ENCODE measurements at places on chromosomes 16 and 17.

GRCh38 chr16:47631131-47631530, 170.0 kb downstream of the PHKB start:
- DNase-seq: no peak

DNA sequence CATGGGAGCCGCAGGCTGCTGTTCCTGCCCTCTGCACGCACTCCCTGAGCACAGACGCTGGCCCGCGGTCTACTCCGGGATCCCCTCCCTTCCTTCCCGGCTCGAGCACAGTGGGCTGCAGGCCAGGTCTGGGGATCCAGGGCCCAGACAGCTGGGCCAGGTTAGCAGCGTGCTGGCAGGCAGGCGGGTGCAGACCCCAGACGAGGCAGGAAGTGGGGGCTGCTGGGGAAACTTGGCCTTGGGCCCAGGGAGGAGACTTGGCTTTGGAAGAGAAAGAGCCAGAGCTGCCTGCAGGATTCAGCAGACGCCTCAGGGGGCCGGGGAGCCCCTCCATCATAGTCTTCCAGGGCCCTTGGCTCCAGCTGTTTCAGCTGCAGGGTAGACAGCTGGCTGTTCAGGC, 30.2 kb upstream of the ABCC3 start:
- no peak for DNase-seq

- no peak for DNase-seq
Measured at GRCh38 chr17:63274146-63274545, 172.0 kb downstream of the CYB561 start.

GRCh38 chr17:17940441-17940911, 31.7 kb downstream of the TOM1L2 start:
- no peak for DNase-seq

DNA sequence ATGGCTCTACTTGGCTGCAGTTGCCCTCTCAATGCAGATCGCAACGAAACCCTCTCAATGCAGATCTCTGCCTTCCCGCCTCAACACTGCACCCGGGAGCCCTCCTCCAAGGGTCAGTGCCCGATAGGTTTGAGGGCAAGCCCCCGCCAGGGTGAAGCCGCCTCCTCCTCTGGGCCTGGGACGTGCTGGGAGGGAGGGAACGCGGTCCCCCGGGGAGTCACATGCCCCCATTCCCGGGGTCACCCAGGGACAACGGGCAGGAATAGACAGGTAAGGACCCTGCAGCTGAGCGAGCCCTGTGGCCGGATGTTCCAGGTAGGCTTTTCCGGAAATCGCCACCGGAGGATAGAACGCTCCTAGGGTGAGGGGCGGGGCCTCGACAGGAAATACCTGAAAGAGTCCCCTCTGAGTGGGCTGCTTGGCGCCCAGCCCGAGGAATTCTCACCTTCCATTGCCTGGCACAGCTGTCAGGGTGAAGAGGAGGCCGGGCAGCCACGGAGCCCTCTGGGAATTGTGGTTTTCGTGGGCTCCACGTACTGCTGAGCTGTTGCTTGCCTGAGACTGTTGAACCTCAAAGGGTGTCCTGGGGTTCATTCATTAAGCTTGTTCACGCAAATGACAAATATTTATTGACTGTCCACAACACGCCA, 12.8 kb downstream of the ZNF174 start:
- no peak for DNase-seq

GRCh38 chr17:60354223-60354622, 37.7 kb downstream of the USP32 start:
- no peak for DNase-seq

DNA sequence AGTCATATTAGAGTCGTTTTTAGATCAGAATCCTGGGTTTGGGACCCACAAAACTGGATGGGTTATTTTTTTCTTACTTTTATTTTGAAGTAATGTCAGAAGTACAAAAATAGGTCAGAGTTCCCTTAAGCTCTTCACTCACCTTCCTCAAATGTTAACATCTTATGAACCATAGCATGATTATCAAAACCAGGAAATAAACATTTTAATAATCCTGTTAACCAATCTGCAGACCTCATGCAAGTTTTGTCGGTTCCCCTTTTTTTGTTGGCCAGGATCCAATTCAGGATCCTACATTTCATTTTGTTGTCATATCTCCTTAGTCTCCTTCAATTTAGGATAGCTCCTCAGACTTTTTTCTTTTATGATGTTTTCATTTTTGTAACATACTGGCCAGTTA, 162.0 kb downstream of the CHD9 start:
- no peak for DNase-seq

GRCh38 chr16:72646615-72647014, 401.3 kb downstream of the ZFHX3 start:
- no peak for DNase-seq

GRCh38 chr17:19520641-19521040, 13.0 kb upstream of the SLC47A1 start:
- no peak for DNase-seq

DNA sequence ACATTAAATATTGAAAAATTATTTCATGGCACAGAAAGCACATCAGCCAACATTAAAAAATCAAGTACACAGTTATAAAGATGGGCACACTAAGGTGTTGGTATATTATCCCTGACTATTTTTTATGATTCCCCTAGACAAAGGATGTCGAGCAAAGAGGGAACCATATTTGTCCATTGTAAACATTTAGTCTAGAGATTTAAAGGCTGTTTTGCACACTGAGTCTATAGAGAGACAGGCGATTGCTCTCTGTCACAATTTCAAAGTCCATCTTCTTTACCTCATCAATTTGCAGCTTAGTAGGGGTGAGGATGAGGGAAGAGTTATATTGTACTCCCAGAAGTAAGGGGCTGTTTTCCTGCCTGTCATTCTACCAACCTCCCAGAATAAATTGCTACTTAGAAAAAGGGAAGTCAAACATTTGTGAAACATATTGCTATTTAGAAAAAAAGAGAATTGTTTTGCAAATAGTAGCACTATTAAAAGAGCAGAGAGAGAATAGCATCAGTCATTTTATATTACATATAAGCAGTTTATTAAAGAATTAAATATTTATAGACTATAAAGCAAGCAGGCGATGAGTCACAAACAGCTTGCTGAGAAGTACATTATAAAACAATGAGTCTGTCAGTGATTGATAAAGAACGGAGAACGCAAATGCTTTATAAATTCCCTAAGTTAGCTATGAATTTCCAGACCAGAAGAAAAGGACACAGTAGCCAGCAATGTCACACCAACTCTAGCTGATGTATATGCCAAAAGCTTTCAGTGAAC, 270.6 kb upstream of the PMFBP1 start:
- DNase-seq: no peak

- no peak for DNase-seq
Measured at GRCh38 chr17:42989726-42990652, 8.2 kb upstream of the RPL27 start.

- DNase-seq: no peak
Measured at GRCh38 chr16:72098936-72099335, 5.3 kb downstream of the DHX38 start.

GRCh38 chr16:27954191-27954590, 109.3 kb downstream of the GSG1L start:
- DNase-seq: no peak

DNA sequence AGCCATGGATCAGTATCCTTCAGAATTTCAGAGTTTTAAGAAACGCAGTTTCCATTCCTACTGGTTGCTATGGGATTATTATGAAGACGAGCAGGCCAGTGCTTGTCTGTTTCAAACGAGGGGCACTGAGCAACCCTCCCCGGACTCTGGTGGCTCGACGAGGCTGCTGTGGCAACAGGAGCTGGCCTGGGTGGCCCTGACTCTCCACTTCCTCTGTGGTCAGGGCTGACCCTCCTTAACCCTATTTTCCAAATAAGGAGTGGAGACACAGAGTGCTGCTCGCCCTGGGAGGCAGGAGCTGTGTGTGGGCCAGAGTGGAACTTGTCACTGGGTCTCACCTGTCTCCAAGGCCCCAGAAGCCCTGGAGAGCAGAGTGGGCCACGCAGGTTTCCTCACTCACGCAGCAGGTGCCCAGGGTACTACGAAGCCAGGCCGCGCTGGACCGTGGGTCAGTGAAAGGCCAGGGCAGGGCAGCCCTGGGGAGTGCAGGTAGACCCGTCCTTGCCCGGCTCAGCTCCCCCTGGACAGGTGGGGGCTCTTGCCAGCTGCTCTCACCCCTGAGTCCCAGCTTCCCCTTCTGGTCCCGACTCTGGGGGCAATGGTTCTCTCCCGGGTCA, 3.3 kb downstream of the GALNS start:
- no peak for DNase-seq

- no peak for DNase-seq
Measured at GRCh38 chr17:78882540-78883088, 20.4 kb downstream of the CEP295NL start.

DNA sequence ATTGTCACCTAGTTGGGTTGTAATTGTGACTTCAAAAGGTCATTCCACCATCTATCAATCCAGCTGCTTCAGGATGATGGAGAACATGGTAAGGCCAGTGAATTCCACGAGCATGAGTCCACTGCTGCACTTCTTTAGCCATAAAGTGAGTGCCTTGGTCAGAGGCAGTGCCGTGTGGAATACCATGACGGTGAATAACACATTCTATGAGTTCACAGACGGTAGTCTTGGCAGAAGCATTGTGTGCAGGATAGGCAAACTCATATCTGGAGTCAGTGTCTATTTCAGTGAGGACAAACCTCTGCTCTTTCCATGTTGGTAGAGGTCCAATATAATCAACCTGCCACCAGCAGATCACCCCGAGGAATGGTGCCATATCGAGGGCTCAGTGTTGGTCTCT, 650.9 kb downstream of the KCNJ2 start:
- no peak for DNase-seq

GRCh38 chr17:81576621-81577277, 24.6 kb upstream of the FAAP100 start:
- DNase-seq: no peak

GRCh38 chr16:76941113-76941512, 249.9 kb upstream of the MON1B start:
- DNase-seq: no peak

DNA sequence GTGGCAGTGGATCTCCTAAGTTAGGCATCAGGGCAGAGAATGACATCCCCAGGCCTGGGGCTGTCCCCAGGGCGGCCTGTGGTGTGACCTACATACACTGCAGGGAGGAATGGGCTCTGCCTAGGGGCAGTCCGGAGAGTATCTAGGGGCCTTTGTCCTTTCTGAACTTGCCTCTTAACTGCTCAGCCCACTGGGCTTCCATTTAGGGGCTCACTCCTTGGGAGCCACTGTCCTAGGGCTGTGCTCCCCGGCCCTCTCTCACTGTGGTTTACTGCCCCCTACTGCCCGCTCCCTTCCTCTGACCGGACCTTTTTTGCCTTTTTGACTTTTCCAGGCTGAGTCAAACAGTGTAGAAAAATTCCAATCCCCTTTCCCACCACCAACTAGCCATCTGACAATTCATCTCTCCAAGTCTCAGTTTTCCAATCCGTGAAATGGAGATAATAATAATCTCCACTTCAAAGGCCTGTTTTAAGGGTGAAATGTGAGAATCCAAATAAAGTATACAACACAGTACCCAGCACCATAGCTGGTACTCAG, 66.8 kb downstream of the DNAH3 start:
- DNase-seq: peak; percentile 55

DNA sequence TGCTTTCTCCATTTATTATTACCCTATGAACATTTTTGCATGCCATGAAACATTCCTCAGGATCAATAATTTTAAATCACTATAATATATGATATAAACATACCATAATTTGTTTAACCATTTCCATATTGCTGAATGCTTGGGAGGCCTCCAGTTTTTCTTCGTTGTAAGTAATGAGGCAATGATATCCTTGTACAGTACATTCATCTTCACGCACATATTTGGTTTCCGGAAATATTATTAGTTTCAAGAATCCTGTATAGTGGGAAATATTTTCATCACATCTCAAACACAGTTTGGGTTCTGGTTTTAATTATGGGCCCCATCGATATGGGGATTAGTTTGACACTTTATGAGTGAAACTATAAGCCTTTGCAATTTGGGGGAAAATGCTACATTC, 135.4 kb downstream of the HS3ST3B1 start:
- no peak for DNase-seq

DNA sequence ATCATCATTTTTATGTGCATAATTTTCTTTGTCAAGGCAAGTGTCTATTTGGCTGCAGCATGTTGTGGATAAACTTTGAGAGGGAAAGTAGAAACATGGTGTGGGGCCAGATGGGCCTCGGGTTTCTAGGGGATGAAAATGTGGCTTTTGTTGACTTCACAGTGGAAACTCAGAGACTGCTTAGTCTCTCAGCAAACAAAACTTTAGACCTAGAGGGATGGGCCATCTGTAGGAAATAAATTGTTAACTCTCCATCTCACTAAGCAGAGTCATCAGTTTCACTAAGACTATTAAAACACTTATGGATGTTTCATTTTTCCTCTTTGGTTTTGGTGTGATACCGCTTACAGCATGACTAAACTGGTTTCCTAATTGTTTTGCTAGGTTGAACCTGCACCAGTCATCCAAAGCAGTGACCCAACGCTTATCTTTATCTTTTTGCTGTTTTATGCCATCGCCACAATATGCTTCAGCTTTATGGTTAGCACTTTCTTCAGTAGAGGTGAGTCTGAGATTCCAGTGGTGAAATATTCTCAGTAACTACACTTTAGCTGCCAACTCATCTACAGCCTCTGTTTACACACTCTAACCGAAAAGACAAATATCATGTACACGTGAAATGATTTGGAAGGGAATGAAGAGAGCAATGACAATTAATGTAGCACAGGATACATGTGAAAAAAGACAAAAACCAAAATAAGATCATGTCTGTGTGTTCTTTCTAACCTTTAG, 60.6 kb upstream of the CRYM start:
- DNase-seq: no peak

DNA sequence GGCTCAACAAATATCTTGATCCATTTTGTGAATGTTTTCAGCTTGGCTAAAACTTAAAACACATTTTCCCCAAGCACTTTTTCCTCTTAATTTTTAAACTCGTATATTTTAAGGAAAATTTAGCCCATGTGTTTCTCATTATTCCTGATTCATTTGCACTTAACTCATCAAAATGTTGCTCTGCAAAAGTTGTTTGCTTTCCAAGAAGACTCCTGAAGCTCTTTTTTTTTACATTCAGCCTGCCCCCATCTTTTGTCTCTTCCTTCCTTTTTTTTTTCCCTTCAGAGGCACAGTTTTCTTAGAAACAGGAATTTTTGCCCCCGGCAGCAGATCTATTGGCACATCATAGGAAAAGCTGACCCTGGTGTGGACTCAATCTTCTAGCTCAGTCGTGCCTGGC, 155.0 kb upstream of the SALL1 start:
- DNase-seq: no peak

DNA sequence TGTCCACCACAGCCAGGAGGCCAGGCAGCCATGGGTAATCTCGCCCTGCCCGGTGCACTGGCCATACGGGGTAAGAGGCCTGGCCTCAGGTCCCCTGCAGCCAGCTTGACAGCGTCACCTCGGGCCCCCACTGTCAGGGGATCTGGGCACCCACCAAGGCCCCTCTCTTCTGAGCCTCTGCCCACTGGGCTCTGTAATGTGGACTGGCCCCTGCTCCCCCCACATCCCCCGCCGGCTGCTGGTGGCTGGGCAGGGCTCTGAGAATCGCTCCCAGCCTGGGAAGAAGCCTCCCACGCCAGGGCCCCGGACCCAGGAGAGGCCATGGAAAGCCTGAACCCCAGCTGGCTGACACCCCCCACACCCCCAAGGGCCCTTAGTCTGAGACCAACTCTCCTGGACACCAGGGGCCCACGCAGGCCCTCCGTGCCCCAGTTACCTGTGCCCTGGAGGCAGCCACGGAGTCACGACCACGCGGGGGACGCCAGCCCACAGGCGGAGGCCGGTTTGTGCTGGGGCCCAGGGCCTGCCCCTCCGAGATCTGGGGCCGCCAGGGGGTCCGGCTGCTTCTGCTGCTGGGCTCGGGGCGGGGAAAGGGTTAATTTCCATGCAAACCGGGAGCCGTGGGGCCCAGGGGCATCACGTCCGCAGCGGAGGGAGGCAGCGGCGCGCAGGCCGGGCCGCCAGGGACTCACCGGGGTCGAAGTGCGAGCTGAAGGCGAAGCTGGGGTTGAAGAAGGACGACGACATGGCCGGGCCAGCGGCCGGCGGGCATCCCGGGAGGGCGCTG, at the start of gene PVALEF:
Gene PVALEF, plus strand, starts transcription at position 262 of the 787 bp plus-strand sequence. CDS start 15,720 bp downstream, outside the sequence.
- DNase-seq: no peak
